ENCODE measurements at places on chromosomes 7 and 10.
A peak's percentile ranks its signal among the peaks of the same experiment; 100 is the strongest.

GRCh38 chr7:92720604-92721350 lies 115.6 kb downstream of the CDK6 start:
- DNase-seq = no peak

DNA sequence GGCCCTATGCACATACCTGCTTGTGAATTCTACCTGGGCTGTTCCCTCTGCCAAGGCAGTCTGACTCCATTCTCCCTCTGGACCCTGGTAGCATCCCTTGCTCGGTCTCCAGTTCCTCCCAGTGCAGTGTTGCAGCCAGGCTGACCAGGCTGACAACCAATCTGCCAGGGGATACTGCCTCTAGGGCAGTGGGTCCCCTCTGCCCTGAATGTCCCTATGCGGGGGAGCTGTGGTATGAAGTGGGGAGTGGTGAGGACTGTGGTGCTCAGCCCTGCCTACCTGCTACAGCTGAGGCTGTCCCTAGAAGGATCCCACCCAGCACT lies 48.0 kb upstream of the CAMK2B start:
- DNase-seq = no peak

DNA sequence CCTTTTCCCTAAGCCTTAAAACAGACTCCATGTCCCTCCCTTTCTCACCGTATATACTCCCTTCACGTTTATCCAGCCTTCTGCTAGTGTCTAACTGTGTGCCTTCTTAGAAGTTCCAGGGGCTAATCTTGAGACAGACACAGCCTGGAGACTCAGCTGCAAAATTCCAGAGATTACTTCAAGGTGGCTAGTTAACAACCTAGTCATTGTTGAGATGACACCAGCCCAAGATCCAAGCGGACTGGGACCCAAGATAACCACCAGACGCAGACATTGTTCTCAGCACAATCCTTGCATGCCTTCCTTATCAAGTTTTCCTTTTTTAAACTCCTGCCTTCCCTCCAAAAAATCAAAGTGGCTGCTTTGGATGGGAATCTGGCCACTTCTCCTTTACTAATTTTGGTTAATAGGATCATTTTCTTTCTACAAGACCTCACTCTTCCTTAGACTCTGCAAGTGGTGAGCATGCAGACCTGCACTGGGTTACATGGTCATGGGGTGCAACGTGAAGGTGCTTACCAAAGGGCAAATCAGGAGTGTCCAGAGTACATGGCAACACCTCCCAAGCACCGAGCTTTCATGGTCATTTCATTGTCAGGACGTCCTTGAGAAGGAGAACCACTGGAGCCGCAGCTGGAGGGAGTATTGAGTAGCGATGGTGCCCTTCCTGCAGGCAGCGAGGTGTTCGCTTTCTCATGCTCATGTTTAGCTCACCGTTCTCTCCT lies 69.7 kb downstream of the ANLN start:
- no peak for DNase-seq

- no peak for DNase-seq
Observed at GRCh38 chr10:124596116-124596785, 134.6 kb downstream of the LHPP start.

GRCh38 chr10:100836891-100837290 lies 75.9 kb upstream of the SLF2 start:
- no peak for DNase-seq

DNA sequence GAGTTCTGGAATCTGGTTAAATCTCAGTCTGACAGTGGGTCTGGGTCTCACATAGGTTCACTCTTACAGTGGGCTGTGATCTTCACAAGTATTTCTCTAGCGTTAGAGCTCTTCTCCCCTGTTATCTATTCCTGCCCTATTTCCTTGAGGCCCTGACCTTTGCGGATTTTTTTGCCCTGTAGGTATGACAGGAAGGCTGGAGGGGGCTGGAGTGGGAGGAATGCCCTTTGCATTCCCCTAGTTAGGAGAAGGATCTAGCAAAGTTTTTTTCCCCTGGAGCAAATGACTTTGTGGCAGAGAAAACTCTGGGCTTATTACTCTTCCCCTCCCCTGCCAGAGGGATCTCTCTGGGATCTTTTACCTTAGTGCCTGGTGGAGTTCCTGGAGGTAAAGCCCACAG lies 49.2 kb downstream of the GALNT11 start:
- DNase-seq = no peak

- no peak for DNase-seq
Observed at GRCh38 chr10:52453501-52453900, 139.4 kb downstream of the DKK1 start.

DNA sequence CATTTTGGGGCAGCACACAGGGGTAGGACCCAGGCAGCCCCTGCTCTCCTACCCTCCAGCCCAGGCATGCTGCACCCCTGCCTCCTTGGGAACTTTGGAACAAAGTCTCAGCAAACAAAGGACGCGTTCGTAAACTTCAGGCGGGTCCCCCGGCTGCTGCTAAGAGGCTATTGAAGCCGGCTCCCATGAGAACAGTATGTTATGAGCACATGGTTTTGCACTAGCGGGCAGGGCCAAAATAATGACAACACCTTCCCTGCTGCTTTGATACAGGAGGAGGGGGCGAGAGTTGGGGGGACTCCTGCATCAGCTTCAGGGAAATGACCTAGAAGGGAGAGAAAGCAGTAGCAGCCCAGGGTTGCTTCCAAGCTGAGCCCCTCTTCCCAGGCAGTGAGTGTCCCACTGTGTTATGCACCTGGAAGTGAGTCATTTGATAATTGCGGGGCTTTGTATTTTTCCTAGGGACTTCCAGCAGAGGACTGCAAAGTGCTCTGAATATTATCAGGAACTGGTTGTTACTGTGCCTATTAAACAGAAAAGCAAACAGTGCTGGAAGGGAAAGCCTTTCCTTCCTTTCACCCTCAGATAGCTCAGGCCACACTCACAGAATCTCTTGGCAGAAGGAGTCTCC lies 6.9 kb downstream of the ITPRIP start:
- DNase-seq = no peak

DNA sequence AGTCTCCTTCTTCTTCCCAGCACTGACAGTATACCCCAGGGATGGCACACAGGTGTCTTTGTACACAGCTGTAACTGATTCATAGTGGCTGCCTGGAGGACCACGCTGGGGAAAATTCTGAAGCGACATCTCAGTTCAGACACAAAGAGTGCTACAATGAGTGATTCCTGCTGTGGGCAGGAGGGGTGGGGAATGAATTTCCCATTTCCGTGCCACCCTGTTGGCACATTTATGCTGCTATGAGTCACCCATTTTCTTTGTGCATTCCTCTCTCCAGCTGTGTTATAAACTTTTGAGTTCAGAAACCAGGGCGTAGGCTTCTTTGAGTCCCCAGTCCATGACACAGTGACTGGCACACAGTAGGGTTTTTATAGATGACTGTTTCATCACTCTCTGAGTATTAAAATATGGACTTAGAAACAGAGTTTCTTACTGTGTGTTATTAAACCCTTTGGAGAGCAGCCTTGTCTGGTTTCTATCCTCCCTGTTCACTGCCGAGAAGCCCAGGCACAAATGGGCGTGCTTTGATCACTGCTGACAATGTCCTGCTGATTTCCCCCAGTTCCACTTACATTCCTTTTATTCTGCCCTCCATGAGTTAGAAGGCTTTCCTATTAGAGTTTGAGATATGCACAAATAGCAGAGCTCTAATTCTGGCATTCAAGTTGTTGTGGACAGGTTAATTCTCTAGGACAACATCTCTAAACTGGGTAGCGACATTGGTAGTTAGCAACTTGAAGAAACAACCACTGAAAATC lies 24.0 kb upstream of the NPS start:
- DNase-seq = no peak

GRCh38 chr10:113354711-113355110 lies 198.1 kb upstream of the HABP2 start:
- no peak for DNase-seq

DNA sequence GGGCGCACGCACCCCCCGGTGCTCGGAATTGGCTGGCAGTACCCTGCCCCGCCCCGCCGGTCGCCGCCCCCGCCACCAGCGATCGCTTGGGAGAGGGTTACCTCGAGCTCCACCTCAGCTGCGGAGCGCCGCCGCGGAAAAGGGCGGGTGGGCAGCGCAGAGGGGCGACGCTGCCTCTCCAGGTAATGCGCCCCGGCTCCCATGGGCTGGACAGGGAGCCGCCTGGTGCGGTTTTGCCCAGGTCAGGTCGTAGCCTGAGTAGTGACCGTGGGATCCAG lies 1.3 kb downstream of the PFKFB3 start:
- peak; percentile 66 for DNase-seq

DNA sequence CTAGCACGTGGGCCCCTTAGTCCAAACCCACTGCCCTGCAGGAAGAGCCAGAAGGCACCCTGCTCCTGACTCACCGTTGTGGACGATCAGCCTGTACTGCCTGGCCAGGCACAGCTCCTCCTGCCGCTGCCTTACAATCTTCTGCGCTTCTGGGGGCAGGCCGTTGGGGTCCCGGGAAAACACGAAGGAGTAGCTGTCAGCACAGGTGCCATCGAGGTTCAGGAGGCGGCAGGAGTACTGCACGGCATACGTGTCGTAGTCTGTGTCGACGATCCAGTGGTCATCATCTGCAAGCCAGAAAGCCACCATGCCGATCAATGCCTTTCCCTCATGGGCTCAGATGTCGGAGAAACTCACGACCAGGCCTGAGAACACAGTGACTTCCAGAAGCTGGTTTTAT lies 7.3 kb downstream of the RBP4 start:
- no peak for DNase-seq

GRCh38 chr10:116742367-116743265 lies at the start of gene HSPA12A:
Gene HSPA12A (minus strand): TSS chr10:116742566. CDS start chr10:116742469, 97 bp downstream.
- DNase-seq = peak; percentile 78

GRCh38 chr10:113776553-113776952 lies 25.1 kb downstream of the PLEKHS1 start:
- no peak for DNase-seq

DNA sequence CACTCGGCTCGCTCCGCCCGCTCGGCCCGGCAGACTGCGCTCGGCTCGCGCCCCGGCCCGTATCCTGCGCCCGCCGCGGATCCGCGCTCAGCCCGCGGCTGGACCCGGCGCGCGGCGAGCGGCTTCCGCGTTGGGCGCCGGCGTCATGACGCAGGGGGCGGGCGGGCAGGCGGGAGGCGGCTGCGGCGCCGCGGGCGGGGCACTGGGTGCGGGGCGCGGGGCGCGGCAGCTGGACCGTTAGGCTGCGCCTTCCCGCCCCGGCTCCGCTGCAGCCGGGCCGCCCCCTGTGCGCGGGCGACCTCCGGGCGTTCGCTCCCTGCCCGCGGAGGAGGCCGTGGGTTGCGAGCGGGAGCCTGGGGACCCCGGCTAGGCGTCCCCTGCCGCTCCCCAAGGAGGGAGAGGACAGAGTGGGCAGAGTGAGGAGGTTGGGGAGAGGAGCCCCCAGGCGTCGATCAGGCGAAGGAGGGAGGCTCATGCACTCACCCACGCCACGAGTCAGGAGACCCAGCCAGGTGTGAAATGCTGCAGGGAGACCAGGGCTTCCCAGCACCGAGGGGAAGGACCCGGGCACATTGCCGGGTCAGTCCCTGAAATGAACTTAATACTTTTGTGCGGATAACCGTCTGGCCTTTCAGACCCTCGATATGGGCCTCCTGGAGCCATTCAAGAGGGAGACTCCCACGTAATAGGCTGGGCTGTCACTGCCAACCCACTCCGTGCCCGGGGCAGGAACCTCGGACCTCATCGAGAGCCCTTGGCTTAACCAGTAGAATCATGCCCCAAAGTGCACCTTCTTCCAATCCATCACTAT lies at the start of gene PIP4K2A:
PIP4K2A (minus strand) TSS at position 100 of the 811 bp plus-strand sequence. CDS start 252 bp downstream, outside the sequence.
- peak; percentile 79 for DNase-seq

DNA sequence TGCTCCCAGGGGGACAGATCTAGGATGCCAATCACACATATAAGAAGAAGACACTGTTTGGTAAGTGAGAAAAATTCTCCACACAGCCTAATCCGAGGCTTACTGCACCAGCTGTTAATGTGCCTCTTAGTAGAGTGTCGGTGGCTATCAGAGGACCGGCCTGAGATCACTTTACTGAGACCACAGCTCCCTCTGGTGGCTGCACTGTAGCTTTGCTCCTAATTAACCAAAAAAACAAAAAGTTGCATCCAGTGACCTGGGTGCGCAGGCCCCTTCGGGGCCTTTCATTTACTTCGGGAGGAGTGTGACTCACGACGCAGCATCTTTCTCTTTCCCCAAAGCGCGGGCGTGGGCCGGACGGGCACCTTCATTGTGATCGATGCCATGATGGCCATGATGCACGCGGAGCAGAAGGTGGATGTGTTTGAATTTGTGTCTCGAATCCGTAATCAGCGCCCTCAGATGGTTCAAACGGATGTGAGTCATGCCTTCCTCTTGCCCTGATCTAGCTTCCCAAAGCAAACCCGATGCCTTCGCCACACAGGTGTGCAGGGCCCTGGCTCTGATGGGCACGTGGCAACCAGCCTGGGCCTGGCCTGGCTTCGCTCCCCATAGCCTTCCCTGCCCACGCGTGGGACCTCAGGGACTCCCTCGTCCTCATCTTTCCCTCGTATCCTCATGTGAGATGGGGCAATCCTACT lies 56.7 kb downstream of the MKI67 start:
- peak; percentile 84 for DNase-seq

GRCh38 chr10:112227331-112227987 lies 43.9 kb upstream of the GPAM start:
- no peak for DNase-seq

GRCh38 chr10:90912174-90912573 lies 8.7 kb downstream of the ANKRD1 start:
- no peak for DNase-seq

Measured in Peyer's patch (tissue), 4 donors.